ENCODE measurements at places on chromosomes 11 and 22. TPM values are rescaled to one million over a fixed set of nuclear protein-coding genes. Genes with fewer than 3 reads are reported as not detected.

DNA sequence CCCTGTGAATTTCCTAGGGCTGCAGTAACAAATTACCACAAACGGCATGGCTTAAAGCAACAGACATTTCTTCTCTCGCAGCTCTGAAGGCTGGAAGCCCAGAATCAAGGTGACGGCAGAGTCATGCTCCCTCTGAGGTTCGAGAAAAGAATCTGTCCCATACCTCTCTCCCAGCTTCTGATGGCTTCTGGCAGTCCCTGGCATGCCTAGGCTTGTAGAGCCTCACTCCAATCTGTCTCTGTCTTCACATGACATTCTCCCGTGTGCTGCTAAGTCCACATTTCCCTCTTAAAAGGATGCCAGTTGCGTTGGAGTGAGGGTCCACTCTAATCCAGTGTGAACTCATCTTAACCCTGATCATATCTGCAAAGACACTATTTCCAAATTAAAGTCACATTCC is 116.2 kb downstream of the NECTIN1 start:
- DNase-seq, result no peak

- no peak for DNase-seq
Measured at GRCh38 chr11:134471087-134471715, 59.2 kb upstream of the B3GAT1 start.

- no peak for DNase-seq
Measured at GRCh38 chr11:96376796-96377195, 12.9 kb downstream of the CCDC82 start.

DNA sequence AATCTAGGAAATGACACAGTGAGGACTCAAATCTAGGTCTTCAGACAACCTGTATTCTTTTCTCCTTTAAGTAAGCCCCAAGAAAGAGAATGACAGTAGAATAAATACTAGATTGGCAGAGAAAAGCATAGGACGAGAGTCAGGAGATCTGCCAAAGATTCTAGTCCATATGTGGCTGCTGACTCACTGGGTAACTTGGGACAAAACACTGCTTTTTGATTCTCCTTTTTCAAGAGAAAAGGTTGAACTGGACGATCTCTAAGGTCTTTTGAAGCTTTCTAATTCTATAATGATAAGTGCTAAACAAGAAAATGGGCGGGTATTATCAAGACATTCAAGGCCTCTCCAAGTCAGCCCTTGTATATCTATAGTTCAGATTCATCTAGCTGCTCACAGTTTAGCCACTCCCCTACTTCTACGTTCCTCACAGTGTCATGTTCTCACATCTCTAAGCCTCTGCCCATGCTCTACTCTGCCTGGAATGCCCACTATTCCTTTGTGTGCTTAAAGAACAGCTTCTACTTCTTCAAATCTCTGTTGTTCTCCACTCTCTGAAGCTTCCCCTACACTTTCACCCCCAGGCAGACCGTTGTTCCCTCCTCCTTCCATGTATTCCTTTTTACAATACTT is 53.0 kb downstream of the RELT start:
- no peak for DNase-seq

- no peak for DNase-seq
Measured at GRCh38 chr11:46594374-46594700, 514 bp upstream of the AMBRA1 start.

GRCh38 chr11:77589181-77589520 is 602 bp upstream of the AQP11 start:
- DNase-seq, result no peak

DNA sequence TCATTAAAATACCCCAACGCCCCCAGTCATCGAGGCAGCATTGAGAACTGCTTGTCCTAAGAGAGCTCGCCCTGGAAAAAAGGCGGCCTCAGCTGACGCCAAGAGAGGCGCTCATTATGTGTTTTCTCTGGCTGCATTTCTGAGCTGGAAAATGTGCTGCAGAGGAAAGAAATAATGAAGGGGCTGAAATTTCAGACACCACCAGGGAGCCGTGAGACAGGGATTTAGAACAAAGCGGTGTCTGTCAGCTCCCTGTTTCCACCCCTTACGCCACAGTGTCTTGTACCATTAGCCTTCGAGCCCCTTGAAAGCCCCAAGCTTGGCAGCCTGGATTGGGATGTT is 14.4 kb downstream of the USH1C start:
- no peak for DNase-seq

GRCh38 chr11:82864268-82864667 is 36.0 kb downstream of the PRCP start:
- peak; percentile 48 for DNase-seq

Gene ANO9
- total RNA-seq, result not detected

Gene OR52H1
- not detected for total RNA-seq

Gene APBB1
- total RNA-seq, result 5.2 TPM

Gene OR4A16
- not detected for total RNA-seq

Gene INPP5J
- 0.79 TPM for total RNA-seq

Measured in H4 (cell line).